ENCODE measurements at places on chromosomes 4 and X. TPM values are rescaled to one million over a fixed set of nuclear protein-coding genes. Genes with fewer than 3 reads are reported as not detected.

The GABRG1 gene
- 4.1 TPM for total RNA-seq

The PDCL2 gene
- total RNA-seq: not detected

The INTU gene
- 48.4 TPM for total RNA-seq

The GPR78 gene
- total RNA-seq: 2.1 TPM

The TSPYL2 gene
- 37.1 TPM for total RNA-seq

The GATA1 gene
- total RNA-seq: 0.44 TPM

The DIPK2B gene
- 13.6 TPM for total RNA-seq

The ADAMTS3 gene
- 11.3 TPM for total RNA-seq

The IKBKG gene
- 13.2 TPM for total RNA-seq

The STIM2 gene
- 25.0 TPM for total RNA-seq

The DCLK2 gene
- 48.7 TPM for total RNA-seq

The XAGE1A gene
- not detected for total RNA-seq

The CXCL1 gene
- 2.7 TPM for total RNA-seq

The WAS gene
- 3.5 TPM for total RNA-seq

The CAMK2D gene
- total RNA-seq: 119 TPM

The MAGEA2B gene
- total RNA-seq: not detected

The MAGEE2 gene
- total RNA-seq: 1.5 TPM

The MAGEB10 gene
- not detected for total RNA-seq

The SLC16A2 gene
- 17.8 TPM for total RNA-seq

The ING2 gene
- total RNA-seq: 42.0 TPM

The CXCL10 gene
- total RNA-seq: 1.4 TPM

The PABPC1L2A gene
- total RNA-seq: not detected

The EVC2 gene
- 10.8 TPM for total RNA-seq

The NUP62CL gene
- total RNA-seq: 6.1 TPM

The RBMXL3 gene
- not detected for total RNA-seq

The CCDC158 gene
- 4.5 TPM for total RNA-seq

The ZFP92 gene
- total RNA-seq: 0.60 TPM

The KCND1 gene
- 3.6 TPM for total RNA-seq

The IL15 gene
- total RNA-seq: 2.4 TPM

The MAB21L2 gene
- total RNA-seq: 47.0 TPM

The MTCP1 gene
- 0.66 TPM for total RNA-seq

The TIMM17B gene
- 36.3 TPM for total RNA-seq

The PRSS12 gene
- 32.3 TPM for total RNA-seq

The ANOS1 gene
- total RNA-seq: 49.4 TPM

The DRD5 gene
- total RNA-seq: 1.4 TPM

The FREM3 gene
- total RNA-seq: 0.93 TPM

The GPR50 gene
- total RNA-seq: not detected

The HSFX4 gene
- not detected for total RNA-seq

The S100G gene
- not detected for total RNA-seq

All from camera-type eye (tissue), 1 donor.